ENCODE measurements at places on chromosomes 5 and 9.

DNA sequence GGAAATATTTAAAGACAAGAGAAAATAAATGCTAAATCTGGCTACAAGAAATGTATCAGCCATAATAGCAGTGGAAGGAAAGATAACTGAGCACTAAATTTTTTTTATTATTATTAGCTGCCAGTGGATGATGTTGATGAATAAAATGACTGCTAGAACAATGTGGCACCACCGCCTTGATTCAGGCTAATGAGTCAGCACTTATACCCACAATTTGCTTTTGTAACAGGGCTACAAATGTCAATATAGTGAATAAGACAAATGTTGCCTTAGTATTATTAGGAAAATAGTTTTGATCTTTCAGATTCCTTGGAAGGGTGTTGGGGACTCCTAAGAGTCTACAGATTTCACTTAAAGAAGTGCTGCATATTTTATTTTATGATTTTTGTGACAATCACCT, 555.2 kb upstream of the GRAMD2B start:
- H3K36me3 ChIP-seq, result no peaks in the 10 kb centered on the region
- DNase-seq, result no peak
- H3K27ac ChIP-seq, result no peak overlapping the region
- no peak overlapping the region for H3K4me3 ChIP-seq
- H3K27me3 ChIP-seq, result no peaks in the 10 kb centered on the region

DNA sequence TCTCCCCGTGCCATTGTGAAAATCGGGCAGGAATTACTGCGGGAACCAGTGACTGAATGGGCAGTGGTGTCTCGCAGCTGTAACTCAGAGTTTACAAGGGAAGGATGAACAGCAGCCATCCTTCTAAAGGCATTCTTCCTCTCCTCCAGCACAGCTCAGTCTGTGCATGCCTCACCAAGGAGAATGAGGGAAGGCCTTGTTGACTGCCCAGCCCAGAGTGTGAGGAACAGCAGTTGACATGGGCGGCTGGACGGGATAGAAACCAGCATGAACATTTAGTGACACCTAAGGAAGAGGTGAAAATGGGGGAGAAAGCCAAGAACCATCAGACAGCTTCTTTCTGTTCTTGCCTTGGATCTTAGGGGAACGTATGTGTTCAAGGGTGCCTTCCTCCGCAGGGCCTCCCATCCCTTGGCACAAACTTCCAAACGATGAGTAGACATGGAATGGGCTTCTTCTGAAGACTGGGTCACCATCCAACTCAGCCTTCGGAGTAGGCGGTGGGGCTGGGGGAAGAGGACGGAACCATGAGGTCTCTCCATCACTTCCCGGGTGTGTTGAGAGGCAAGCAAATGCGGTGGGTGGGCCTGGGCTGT, 887 bp upstream of the PDE8B start:
- no peaks in the 10 kb centered on the region for H3K36me3 ChIP-seq
- DNase-seq, result no peak
- H3K27ac ChIP-seq, result no peak overlapping the region

GRCh38 chr5:36653044-36653705, 46.8 kb downstream of the SLC1A3 start:
- no peak overlapping the region for H3K27ac ChIP-seq
- no peaks in the 10 kb centered on the region for H3K4me1 ChIP-seq
- no peaks in the 10 kb centered on the region for H3K36me3 ChIP-seq
- no peak overlapping the region for H3K4me3 ChIP-seq
- peaks cover 30% of the 10 kb centered on the region for H3K27me3 ChIP-seq

DNA sequence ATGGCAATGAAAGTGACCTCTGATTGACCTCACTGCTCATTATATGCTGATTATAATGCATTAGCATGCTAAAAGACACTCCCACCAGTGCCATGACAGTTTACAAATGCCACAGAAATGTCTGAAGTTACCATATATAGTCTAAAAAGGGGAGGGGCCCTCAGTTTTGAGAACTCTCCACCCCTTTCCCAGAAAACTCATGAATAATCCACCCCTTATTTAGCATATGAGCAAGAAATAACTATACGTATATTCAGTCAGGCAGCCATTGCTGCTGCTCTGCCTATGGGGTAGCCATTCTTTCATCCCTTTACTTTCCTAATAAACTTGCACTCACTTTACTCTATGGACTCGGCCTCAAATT, 163.1 kb downstream of the ESM1 start:
- H3K27ac ChIP-seq, result no peak overlapping the region
- no peak for DNase-seq
- no peaks in the 10 kb centered on the region for H3K36me3 ChIP-seq
- H3K4me3 ChIP-seq, result no peak overlapping the region

DNA sequence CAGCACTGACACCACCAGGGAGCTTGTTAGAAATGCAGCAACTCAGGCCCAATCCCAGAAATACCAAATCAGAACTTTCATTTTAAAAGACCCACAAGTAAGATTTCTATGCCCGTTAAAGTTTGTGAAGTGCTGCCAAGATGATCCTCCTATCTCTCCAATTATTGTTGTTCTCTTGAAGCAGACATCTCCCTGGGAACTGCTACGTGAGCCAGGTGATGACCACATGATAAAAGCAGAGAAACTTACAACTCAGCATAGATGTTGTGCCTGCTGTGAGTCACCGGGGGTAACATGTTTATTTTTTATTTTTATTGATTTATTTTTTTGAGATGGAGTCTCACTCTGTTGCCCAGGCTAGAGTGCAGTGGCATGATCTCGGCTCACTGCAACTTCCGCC, 34.4 kb downstream of the GCNT4 start:
- H3K36me3 ChIP-seq, result no peaks in the 10 kb centered on the region
- no peak overlapping the region for H3K4me3 ChIP-seq
- no peaks in the 10 kb centered on the region for H3K27me3 ChIP-seq
- no peak overlapping the region for H3K27ac ChIP-seq

GRCh38 chr5:95365302-95366095, 25.7 kb upstream of the FAM81B start:
- DNase-seq, result no peak
- no peaks in the 10 kb centered on the region for H3K36me3 ChIP-seq
- H3K4me3 ChIP-seq, result no peak overlapping the region

GRCh38 chr9:7901621-7902020, 102.0 kb upstream of the DMAC1 start:
- no peaks in the 10 kb centered on the region for H3K36me3 ChIP-seq
- no peak overlapping the region for H3K27ac ChIP-seq
- no peaks in the 10 kb centered on the region for H3K4me1 ChIP-seq
- H3K27me3 ChIP-seq, result no peaks in the 10 kb centered on the region
- no peak overlapping the region for H3K4me3 ChIP-seq

GRCh38 chr9:804026-804425, 37.5 kb upstream of the DMRT1 start:
- peaks cover 49% of the 10 kb centered on the region for H3K27me3 ChIP-seq
- no peaks in the 10 kb centered on the region for H3K4me1 ChIP-seq
- no peak overlapping the region for H3K4me3 ChIP-seq
- no peak for DNase-seq
- H3K36me3 ChIP-seq, result no peaks in the 10 kb centered on the region
- no peak overlapping the region for H3K27ac ChIP-seq

GRCh38 chr5:165282491-165282890, 1777.1 kb downstream of the MAT2B start:
- H3K36me3 ChIP-seq, result no peaks in the 10 kb centered on the region
- no peaks in the 10 kb centered on the region for H3K4me1 ChIP-seq
- H3K27me3 ChIP-seq, result no peaks in the 10 kb centered on the region
- no peak for DNase-seq
- no peak overlapping the region for H3K4me3 ChIP-seq

- H3K4me3 ChIP-seq, result no peak overlapping the region
- DNase-seq, result no peak
- H3K4me1 ChIP-seq, result no peaks in the 10 kb centered on the region
- H3K27ac ChIP-seq, result no peak overlapping the region
- no peaks in the 10 kb centered on the region for H3K36me3 ChIP-seq
Measured at GRCh38 chr9:3874449-3875360, 348.9 kb upstream of the RFX3 start.
